ENCODE measurements at places on chromosomes 1 and 21.

DNA sequence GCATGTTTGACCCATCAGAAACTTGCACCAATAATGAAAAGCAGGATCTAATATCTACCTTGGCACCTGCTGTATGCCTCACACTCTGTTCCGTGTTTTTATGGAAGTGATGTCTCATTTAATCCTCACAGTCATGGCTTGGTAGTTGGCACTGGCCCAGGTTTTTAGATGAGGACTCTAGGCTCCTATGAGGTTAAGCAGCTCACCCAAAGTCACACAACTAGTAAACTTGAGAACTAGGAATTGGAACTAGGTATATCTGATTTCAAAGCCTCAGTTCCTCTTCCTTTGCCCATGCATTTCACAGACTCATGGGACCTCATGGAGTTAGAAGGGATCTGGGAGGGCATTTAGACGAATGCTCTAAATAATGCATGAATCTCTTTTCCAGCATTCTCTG is 21.3 kb upstream of the TARBP1 start:
- DNase-seq: no peak

DNA sequence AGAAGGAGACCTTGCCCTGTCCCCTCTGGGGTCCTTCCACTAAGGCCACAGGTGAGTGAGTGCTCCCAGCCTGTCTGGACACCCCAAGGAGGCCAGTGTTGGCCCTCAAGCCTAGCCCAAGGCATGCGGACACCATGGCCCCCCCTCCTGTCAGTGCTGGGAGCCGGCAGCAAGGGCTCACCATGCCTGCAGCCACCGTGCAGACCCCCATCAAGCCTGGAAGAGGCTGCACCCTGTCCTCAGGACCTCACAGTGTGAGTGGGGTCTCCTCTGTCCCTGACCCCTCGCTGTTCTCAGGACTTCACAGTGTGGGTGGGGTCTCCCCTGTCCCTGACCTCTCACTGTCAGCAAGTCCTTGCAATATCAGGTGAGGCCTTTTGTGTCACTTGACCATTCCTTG is 33.2 kb upstream of the PRSS38 start:
- peak; percentile 43 for DNase-seq

DNA sequence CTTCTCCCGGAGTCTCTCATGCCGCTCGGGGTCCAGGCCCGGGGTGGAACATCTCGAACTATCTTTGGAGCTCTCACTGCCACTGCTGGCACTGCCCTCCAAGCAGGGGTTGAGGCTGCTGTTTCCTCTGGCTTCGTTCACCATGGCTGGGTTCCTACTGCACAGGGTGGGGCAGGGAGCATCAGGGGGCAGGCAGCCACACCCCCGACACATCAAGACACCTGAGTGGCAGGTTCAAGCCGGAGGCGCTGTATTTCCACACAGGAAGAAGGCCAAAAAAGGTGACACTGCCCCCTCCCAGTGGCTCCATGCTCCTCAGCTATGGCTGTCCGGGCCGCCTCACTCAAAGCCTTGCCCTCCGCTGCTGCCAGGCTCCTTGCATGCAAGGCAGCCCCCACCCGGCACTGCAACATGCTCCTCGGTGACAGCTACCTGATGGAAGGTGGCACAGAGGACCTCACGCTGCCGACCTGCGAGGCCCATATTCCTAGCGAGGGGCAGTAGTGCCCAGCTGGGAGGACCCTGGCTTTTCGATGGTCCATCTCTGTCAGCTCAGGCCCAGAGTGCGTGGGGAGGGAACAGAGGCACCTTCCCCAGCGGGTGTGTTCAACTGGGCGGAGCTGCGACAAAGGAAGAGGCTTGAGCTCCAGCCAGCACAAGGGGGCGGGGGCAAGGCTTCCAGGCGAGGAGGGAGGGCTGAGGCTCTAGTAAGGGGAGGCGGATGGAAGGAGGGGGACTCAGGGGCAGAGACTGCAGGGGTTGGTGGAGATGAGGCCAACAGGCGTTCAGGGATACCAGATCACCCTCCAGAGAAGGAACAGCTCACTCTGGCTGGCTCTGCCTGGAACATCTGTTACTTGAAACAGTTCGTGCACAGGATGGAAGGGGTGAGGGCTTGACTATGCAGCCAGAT is 2.5 kb downstream of the MTHFR start:
- DNase-seq: peak; percentile 97

GRCh38 chr1:237562242-237562823 is 328.4 kb downstream of the ZP4 start:
- DNase-seq: no peak

GRCh38 chr1:60425528-60425927 is 352.0 kb upstream of the C1orf87 start:
- no peak for DNase-seq

DNA sequence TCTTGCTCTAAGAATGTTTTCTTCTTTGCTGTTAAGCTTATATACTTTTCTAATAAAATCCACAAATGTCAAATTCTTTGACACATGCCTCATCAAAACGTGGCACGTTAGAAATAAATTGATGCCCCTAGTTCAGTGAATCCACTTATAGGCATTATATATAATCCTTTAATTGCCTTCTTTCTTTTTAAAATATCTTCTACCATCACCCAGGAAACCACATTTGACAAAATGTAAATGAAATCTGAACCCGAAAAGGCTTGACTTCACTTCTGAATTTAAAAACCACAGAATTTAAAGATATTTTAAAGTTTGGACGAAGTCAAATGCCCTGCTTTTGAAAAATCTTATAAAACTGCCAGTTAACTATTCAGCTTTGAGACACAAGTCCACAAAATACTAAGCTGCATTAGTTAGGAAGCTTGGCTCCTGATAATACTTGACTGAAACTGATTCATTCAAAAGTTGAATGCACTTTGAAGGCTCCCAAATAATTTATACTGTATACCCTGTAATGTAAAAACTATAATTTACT is 22.4 kb upstream of the KIFAP3 start:
- no peak for DNase-seq

DNA sequence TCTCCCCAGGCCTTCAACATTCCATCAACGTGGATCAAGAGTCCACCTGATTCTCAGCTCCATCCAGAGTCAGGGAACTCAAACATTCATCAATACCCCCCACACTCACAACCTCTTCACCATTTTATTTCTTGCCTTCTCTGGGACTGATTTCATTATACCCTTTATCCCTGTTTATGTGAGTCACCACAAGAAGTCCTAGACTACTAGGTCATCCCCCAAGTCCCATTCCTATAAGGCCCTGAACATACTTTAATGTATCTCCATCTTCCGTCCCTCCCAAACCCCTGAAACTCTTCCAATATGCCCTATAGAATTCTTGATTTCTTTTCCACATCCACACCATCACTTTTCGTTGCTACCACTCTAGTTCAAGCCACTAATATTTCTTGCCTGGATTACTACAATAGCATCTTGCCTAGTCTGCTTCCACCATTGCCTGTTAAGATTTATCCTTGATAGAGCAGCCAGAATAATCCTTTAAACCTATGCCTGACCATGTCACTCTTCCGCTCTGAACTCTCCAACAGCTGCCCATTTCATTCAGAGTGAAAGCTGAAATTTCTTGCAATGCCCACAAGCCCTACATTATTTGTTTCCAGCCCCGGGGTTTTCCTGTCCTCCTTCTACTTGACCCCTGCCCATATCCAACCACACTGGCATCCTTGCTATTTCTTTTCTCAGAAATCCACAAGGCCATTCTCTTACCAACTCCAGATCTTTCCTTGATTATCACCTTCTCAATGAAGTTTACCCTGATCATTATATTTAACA is 9.4 kb upstream of the SAMD13 start:
- DNase-seq: no peak

DNA sequence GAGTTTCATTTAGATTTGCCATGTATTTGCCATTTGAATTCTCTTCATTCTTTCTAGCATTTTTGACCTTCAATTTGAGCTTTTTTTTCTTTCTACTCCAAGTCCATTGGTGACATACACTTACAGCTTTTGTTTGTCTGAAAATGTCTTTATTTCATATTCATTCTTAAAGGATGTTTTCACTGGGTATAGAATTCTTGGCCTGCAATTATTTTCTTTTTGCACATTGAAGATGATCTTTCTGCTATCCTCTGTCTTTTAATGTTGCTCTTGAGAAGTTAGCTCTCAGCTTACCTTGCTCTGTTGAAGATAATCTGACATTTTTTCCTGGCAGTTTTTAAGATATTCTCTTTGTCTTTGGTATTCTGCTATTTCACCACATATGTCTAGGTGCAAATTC is 16.6 kb upstream of the TINAGL1 start:
- DNase-seq: no peak

- DNase-seq: no peak
These were observed at the start of gene TSTD1 for GRCh38 chr1:161038523-161039153. TSS of gene TSTD1 (minus strand) at chr1:161038964. CDS start at chr1:161038889, 75 bp downstream.

DNA sequence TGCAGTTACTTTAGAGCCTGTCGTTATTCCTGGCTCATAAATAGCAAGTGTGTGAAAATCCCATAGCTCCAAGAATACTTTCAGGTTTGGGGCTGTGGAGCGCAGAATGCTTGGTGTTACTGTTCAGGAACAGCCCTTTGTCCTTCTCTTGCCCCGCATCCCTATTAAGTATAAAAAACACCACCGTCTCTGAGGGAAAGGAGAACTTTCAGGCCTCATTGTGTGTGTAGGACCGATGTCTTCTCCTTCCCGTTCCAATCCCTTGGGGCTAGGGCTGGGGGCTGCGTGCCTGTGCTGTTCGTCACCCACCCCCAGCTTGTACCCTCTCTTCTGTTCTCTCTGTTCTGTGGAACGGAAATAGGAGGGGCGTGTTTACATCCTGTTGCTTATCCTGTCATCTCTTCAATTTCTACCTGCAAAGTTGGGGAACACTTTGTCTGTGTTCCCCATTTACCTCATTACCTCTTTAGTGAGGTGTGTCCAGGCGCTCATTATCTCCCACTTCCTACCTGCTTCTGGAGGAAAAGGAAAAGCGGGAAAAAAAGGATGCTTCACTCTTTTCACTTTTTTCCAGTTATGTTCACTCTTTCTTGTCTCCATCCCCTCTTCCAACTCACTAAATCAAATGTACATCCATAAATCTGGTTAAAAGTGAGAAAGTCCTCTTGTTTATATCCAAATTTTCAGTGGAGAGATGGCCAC is 788 bp upstream of the TXNIP start:
- DNase-seq: no peak

GRCh38 chr1:226915672-226915995 is 24.5 kb upstream of the COQ8A start:
- DNase-seq: no peak

DNA sequence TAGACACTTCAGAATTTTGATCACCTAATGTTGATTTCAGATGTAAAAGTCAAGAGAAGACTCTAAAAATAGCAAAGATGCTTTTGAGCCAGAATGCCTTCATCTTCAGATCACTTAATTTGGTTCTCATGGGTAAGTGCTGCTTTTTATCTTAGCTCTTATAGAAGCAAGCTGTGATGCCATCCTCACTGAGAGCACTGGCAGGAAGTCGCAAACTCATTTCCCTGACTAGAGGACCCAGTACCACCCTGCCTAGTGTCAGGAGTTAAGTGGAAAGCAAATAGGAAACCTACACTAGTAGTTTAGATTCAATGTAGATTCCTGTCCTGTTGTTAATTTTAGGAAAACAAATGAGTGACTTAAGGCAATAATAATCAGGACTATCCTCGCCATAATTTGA is 12.1 kb downstream of the IFNAR2 start:
- no peak for DNase-seq

All from coronary artery (tissue), 2 donors.